ENCODE measurements at places on chromosomes 16 and 17.

- no peak for DNase-seq
These were observed 82.5 kb downstream of the NETO2 start for GRCh38 chr16:47061204-47061603.

- DNase-seq = no peak
These were observed 3.4 kb upstream of the PNPO start for GRCh38 chr17:47937941-47938340.

GRCh38 chr17:37849617-37849972 is 74.6 kb upstream of the TBC1D3K start:
- no peak for DNase-seq

- no peak for DNase-seq
These were observed 25.3 kb downstream of the BFAR start for GRCh38 chr16:14658063-14658462.

- DNase-seq = peak; percentile 78
These were observed 4.5 kb downstream of the PRSS27 start for GRCh38 chr16:2715519-2715918.

- DNase-seq = no peak
These were observed at the start of gene CCL22 for GRCh38 chr16:57358527-57359095. TSS of gene CCL22 (plus strand) at chr16:57358783. CDS start at chr16:57358817, 34 bp downstream.

- DNase-seq = no peak
These were observed 287.0 kb upstream of the XYLT1 start for GRCh38 chr16:17757808-17758207.

DNA sequence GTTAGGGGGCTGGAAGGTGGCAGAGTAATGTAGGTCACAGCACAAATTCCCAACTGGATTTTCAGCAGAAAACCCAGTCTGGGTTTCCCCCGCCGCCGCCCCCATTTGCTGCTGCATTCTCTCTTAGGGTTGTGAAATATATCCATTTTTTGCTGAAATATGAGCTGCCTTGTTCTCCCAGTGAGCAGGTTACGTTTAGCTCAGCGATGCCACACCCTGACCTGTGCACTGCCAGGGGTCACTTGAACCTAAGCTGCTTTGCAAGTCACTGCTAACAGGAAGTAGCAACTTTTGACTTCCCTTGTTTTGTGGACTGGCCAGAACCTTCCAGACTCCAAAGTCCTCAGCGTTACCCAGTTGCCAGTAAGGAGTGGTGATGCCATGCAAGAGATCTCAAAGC is 274.1 kb downstream of the CPPED1 start:
- DNase-seq = no peak

GRCh38 chr17:80667462-80668277 is 123.0 kb downstream of the RPTOR start:
- DNase-seq = no peak

DNA sequence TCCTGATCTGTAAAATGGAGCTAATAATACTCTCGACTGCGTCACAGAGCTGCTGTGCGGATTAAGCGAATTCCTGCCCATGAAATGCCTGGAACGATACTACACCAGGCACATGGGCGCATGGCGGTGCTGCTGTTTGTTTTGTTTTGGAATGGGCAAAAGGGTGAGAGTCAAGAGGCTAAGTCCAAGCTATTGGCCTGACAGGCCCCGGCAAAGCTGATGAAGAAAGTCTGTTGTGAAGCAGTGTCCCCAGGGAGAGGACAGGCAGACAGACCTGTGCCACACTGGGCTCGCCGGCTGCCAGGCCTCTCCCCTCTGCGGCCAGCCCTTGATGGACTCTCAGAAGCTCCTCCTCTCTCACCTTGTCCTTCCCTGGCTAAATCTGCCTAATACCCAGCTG is 31.3 kb upstream of the RASD1 start:
- DNase-seq = no peak

GRCh38 chr17:73562896-73563295 is 81.3 kb downstream of the SDK2 start:
- no peak for DNase-seq

DNA sequence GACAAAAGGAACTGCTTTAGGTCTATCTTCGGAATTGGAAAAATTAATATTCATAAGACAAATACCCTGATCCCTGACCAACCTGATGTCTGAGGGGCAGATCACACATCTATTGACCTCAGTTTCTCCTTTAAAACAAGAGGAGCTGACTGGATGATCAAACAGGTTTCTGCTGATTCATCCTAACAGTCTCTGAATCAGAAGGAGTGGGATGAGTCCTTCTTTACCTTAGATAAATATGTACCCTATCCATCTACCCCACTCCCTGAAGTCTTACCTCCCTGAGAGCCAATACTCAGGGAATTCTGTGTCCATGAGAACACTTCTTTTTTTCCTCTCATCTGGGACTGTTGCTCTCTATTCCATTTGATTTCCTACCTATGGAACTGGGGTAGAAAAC is 80.3 kb upstream of the CRHR1 start:
- no peak for DNase-seq

GRCh38 chr17:58706351-58707140 is 14.1 kb downstream of the RAD51C start:
- DNase-seq = no peak

DNA sequence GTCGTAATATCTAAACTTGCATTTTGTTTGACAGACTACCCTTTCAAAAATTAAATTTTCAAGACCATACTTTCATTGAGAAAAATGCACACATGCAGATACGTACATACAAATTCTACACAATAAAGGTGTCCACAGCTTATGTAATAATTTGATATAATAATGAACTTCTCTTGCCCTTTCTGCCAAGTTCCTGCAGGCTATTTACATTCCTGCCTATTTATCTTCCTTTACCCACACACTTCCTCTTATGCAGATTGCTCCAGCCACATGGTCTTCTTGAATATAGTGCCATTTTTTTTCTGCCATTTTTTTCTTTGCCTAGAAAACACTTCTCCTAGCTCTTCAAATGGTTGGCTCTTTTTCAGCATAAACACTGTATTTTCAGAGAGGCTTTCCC is 826.9 kb upstream of the CDH8 start:
- no peak for DNase-seq

DNA sequence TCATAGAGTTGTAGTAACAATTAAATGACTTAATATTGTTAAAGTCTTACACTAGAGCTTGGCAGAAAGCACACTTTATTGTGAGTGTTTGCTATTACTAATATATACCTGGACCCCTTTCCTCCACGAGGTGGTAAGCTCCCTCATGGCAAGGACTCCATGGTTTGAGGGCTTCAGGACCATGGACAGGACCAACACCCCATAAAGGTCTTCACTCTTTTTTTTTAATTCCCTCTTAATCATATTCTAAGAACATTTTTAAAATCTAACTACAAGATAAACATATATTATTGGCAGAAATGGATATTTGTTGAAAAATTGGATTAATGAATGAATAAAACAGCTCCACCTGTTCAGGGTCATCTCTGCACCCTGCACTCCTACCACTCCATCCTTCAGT is 154.5 kb downstream of the CBLN1 start:
- DNase-seq = no peak

DNA sequence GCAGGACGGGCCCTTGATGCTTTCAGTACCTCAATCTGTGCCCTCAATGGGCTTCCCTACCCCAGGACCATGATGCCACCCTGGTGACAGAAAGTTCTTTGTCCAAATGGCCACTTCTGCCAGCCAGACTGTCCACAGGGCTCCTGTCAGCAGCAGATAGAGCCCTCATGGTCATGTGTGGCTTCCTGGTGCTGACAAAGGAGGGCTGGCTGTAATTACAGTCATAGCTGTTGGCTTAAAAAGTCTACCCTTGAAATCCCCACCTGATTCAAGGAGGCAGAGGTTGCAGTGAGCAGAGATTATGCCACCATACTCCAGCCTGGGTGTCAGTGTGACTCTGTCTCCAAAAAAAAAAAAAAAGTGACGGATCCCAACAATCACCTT is 3.3 kb downstream of the TRPV2 start:
- DNase-seq = no peak

GRCh38 chr17:76671123-76671911 is 27.8 kb upstream of the ST6GALNAC1 start:
- peak; percentile 99 for DNase-seq

- no peak for DNase-seq
These were observed 3.8 kb upstream of the APPBP2 start for GRCh38 chr17:60529806-60530205.

DNA sequence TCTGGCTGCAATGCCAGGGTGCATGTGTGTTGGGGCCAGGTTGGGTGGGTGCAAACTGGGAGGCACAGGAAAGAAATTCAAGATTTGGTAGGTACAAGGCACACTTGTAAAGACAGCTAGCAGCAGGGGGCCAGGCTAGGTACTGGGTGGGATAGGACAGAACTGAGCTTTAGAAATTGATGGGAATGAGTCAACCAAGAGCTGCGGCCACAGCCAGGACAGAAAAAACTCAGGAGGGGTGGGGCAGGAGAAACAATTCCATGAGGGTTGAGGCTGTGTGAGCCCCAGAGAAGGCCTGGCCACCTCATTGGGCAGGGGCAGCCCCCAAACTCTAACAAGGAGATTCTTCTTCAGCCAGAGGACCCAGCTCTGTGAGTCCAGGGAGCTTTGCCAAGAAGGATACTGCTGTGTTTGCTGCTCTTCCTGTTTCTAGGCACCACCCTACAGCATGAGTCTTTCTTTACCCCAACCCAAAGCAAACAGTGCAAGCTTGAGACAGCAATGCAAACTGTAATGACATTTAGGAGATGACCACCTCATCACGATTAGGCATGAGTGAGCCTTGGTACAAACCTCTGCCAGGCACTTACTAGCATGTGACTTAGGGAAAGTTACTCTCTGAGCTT is 21.3 kb upstream of the CCDC182 start:
- no peak for DNase-seq

GRCh38 chr16:72999541-73000019 is 48.3 kb downstream of the ZFHX3 start:
- DNase-seq = no peak

- DNase-seq = no peak
These were observed 3.9 kb downstream of the PDK2 start for GRCh38 chr17:50099003-50099402.

DNA sequence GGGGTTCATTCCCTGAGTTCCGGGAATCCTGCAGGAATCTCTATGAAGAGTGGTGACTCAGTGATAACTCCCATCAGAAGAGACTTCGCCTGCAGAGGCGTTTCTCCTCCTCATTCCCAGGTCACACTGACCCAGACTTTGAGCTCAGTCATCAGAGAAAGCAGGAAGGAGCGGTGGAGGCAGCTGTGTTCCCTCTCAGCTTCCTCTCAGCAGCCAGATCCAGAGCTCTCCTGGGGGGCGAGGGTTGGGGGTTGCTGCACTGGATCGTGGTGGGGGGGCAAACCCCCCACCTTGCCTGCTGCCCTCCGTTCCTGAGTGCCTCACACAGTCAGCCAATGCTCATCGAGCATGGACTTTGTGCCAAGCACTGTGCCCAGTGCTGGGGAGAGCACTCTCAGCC is 271.2 kb downstream of the CBLN1 start:
- DNase-seq = no peak

GRCh38 chr16:9054460-9054859 is 37.0 kb upstream of the HAPSTR1 start:
- DNase-seq = no peak

GRCh38 chr17:79811868-79812352 is 15.0 kb upstream of the CBX8 start:
- no peak for DNase-seq

DNA sequence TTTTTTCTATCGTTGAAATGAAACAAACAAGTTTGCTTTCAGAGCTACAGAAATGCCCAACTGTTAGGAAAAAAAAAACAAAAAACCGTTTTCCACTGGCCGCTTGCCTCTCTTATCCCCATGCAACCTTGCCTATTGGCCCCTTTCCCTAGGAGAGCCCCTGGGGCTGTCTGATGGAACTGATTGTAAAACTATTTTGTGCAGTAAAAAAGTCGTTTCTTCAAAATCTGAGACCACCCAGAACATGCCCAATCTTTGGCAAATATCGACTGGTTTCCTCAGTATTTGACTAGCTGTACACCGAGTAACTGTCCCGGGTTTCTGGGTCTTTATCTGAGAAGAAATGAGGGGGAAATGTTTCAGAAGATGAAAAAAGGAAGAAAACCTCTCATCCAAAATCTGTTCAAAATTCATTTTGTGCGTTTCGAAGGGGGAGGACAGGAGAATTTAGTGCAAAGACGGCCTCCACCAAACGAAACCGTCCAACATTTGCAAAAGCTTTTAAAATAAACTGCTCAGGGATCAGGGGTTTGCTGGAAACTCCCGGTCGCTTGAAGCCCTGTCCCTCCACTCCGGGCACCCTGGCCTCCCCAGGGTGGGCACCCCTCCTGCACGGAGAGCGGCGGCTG is 1.1 kb upstream of the GNAO1 start:
- DNase-seq = no peak

DNA sequence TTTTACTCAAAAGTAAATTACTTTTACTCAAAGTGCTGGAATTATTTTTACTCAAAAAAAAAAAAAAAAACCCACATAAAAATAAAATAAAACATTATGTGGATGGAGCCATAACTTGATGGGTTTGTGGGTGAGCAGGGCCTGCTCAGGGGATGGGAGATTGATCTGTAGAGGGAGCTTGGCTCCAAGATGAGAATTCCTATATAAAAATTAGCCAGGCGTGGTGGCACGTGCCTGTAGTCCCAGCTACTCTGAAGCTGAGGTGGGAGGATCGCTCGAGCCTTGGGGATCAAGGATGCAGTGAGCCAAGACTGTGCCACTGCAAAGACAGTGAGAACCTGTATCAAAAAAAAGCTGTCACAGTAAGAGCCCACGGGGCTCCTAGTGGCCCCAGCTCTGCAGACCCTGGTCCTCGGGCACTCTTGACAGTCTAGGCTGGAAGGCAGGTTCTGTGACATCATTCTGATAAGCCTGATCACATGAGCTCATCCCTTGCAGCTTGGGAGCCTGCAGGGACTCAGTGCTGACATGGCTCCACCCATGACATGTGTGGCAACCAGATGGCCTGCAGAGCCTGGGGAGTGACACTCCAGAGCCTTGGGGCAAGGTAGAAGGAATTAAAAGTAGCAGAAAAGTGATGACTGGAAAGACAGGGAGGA is 42.5 kb downstream of the ST3GAL2 start:
- no peak for DNase-seq

- DNase-seq = no peak
These were observed 13.5 kb downstream of the NUDT16L1 start for GRCh38 chr16:4706871-4707270.

- peak; percentile 26 for DNase-seq
These were observed 135.4 kb upstream of the CHMP6 start for GRCh38 chr17:80855948-80856862.

DNA sequence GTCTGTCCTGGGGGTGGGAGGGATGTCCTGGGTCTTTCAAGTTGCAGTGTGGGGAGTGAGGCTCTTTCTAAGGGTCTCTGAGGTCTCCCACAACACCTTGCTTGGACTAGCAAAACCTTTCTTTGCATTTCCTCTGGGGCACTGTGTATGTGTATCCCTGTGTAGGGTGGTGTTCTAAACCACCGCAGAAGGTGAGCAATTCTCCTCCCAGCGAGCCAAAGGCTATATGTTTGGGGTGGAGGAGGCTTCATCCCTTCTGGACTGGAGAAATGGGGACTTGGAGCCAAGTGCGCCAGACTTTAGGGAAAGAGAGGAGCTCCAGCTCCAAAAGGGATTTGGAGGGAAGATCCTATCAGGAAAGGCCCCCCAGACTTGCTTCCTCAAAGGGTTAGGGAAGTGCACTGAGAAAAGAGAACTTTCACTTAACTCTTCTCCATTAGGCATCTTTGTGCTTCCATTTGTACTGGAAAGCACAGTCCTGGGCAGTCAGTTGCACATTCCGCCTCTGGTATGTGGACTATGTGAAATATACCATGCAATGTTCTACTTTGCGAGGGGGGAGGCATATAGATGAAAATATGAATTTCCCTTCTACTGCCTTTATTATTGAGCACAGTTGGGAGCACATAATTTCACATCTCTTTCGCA is 18.9 kb upstream of the HOXB9 start:
- no peak for DNase-seq

All from T follicular helper cell (primary cell).